Ovary (tissue), 10 donors: ENCODE measurements at places on chromosomes 7 and 10. TPM values are rescaled to one million over a fixed set of nuclear protein-coding genes. Genes with fewer than 3 reads are reported as not detected.

Gene KIAA1217
- 47.1 TPM for total RNA-seq

Gene SPDYE2
- 0.45 TPM for total RNA-seq

Gene STEAP2
- total RNA-seq, result 26.6 TPM

Gene NEUROD6
- not detected for total RNA-seq

Gene ANKRD61
- total RNA-seq, result not detected

Gene MUC3A
- total RNA-seq, result not detected

Gene NKX1-2
- not detected for total RNA-seq

DNA sequence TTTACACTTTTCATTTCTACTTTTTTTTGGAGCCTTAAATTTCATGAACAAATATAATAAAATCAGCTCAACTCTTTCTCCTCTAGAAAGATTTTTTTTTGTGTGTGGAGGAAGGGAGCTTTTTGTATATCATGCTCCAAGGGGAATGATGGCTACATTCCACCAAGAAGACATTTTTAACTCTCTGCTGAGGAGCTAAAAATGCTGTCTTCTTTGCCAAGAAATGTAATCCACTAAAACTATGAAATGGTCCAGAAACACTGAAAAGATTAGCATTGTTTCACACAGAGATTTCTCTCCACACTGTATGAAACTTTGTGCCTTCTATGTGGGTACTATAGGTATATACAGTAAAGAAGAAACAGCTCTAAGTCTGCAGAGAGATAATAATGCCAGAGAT lies 74.1 kb upstream of the ANK3 start:
- DNase-seq, result no peak
- H3K4me3 ChIP-seq, result no peak overlapping the region
- no peak overlapping the region for H3K27ac ChIP-seq
- no peaks in the 10 kb centered on the region for H3K36me3 ChIP-seq
- H3K4me1 ChIP-seq, result no peaks in the 10 kb centered on the region

- no peak overlapping the region for H3K4me3 ChIP-seq
- no peak for DNase-seq
- no peaks in the 10 kb centered on the region for H3K27me3 ChIP-seq
- no peaks in the 10 kb centered on the region for H3K36me3 ChIP-seq
- no peak overlapping the region for H3K27ac ChIP-seq
These were observed 101.0 kb upstream of the IKZF1 start for GRCh38 chr7:50203521-50203920.

DNA sequence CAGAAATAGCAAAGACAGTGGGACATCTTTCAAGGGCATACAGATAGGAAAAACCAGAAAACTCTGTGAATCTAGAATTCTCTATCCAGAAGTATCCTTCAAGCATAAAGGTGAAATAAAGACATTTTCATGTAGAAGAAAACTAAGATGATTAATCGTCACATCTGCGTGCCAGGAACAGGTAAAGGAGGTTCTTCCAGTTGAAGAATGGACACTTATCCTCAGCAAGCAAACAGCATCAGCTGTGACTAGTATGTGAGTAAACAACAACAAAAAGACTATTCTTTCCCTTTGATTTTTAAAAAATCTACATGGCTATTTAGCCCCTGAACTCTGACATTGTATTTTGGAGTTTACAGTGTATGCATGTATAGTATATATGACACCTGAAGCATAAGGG lies 124.9 kb downstream of the LRMDA start:
- H3K27me3 ChIP-seq, result no peaks in the 10 kb centered on the region
- H3K27ac ChIP-seq, result no peak overlapping the region
- H3K4me3 ChIP-seq, result no peak overlapping the region
- no peaks in the 10 kb centered on the region for H3K36me3 ChIP-seq
- DNase-seq, result no peak

GRCh38 chr7:1906087-1906830 lies 236.2 kb downstream of the ELFN1 start:
- H3K36me3 ChIP-seq, result no peaks in the 10 kb centered on the region
- no peak overlapping the region for H3K27ac ChIP-seq
- no peak for DNase-seq

DNA sequence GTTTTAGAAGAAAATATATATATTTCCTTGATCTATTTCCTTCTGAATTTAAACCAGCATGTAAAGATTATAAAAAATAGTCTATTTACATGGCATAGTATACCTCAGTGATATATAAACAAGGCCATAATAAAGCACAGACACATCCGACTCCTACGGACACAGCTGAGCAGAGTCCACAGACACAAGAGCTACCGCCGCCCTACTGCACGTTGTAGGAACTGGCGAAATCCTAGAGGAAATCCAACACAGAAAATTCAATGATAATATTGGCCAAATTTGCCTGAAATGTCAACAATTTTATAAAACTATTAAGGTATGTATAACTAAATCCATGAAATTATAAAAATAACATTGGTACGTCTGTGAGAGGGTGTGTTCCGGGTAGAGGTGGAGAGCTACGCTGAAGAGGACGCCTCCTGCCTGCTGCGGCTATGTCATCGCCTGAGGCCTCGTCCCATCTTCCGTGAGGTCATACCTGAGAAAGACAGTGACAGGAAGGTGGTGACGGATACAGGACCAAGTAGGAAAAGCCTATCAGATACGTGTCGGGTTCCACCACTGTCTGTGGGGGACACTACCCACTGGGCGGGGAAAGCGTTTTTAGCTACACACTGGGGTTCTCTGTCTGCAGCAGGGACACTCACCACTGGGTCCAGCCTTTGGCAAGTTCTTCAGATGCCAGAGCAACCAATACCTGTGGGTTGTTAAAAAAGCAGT lies 29.3 kb upstream of the NCAPG2 start:
- no peak for DNase-seq
- H3K4me3 ChIP-seq, result no peak overlapping the region
- H3K4me1 ChIP-seq, result peaks cover 3% of the 10 kb centered on the region
- H3K36me3 ChIP-seq, result no peaks in the 10 kb centered on the region
- no peak overlapping the region for H3K27ac ChIP-seq

DNA sequence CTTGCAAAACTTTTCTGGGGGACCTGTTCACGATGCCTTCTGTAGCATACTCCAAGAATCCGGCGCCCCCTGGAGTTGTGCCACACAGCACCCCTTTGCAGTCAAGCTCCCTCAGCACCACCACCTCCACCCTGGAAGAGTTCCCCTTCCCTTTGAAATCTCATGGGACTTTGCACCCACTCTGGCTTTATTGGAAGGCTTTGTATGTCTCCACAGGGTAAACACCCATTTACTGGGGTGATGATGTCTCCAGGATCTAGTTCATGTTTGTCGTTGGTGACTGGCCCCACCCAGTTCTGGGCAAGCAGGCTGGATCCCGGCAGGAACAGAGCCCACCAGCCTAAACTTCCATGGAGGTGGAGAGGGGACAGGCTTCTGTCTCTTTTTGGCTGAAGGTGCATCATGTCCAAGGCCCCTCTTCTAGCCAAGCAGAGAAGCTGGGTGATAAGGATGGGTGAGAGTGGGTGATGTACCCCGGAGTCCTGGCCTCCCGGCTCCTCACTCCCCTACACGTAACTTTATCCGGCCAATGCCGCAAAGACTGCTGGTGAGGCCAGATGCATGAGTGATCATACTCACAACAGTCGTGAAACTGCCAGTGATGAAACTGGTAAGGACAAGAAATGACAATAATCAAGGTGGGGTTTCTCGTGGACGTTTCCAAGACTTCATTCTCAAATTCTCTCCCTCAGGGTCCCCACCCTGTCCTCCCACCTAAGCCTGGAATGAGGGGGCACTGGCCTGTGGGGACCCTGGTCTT lies 695 bp upstream of the CLDN4 start:
- H3K27ac ChIP-seq, result no peak overlapping the region
- no peaks in the 10 kb centered on the region for H3K36me3 ChIP-seq
- H3K4me1 ChIP-seq, result peaks cover 9% of the 10 kb centered on the region
- H3K4me3 ChIP-seq, result no peak overlapping the region
- no peaks in the 10 kb centered on the region for H3K27me3 ChIP-seq

DNA sequence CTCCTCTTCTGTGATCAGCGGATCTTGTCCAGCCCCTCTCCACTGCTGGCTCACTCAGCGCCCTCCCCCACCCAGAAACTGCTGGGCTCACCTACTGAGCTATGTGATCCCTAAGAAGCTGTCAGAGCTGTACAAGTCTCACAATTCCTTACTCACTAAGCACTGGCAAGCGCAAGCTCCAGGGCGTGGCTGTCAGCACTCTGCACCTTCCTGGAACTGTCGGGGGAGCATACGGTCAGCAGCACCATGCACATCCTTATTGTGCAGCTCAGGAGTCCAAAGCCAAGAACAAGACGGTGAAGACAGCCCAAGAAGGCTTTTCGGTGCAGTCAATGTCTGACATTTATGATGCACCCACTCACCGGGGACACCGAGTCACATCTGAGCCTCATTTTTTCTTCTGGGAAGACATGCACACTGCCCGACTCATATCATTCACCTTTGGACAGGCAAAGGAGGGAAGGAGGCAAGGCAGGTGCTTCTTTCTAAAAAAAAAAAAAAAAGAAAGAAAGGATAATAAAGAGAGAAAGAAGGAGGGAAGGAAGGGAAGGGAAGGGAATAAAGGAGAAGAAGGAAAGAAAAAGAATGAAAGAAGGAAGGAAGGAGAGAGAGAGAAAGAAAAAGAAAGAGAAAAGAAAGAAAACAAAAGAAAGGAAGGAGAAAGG lies 56.3 kb downstream of the ASB13 start:
- H3K36me3 ChIP-seq, result no peaks in the 10 kb centered on the region
- H3K27ac ChIP-seq, result no peak overlapping the region
- H3K4me3 ChIP-seq, result no peak overlapping the region

- H3K27me3 ChIP-seq, result no peaks in the 10 kb centered on the region
- no peak overlapping the region for H3K4me3 ChIP-seq
- DNase-seq, result no peak
- no peak overlapping the region for H3K27ac ChIP-seq
These were observed 45.2 kb downstream of the LRRC20 start for GRCh38 chr10:70337201-70337651.

DNA sequence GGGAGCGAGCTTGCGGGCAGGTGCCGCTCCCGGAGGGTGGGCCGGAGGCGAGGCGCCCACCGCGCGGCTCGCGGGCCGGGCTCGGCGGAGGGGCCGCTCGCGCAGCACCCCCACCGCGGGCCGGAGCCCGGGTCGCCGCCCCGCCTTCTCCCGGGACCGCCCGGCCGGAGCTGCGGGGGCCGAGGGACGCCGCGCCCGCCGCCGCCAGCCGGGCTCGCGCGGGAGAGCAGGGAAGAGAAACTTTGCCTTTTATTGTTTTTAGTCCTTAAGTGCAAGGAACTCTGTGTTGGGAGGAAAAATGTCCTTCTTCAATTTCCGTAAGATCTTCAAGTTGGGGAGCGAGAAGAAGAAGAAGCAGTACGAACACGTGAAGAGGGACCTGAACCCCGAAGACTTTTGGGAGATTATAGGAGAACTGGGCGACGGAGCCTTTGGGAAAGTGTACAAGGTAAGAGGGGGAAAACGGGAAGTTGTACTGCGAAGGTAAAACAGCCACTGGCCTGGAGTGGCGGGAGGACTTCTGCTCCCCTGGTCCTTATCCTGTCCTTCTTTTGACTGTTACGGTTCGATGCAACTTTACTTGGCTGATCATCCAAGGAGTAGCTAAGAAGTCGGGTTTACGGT lies 620 bp downstream of the SLK start:
- H3K4me3 ChIP-seq, result peak overlapping the region; percentile 93
- H3K27me3 ChIP-seq, result no peaks in the 10 kb centered on the region
- peaks cover 4% of the 10 kb centered on the region for H3K4me1 ChIP-seq
- no peaks in the 10 kb centered on the region for H3K36me3 ChIP-seq

- no peak for DNase-seq
- H3K27me3 ChIP-seq, result no peaks in the 10 kb centered on the region
- peaks cover 4% of the 10 kb centered on the region for H3K4me1 ChIP-seq
- H3K36me3 ChIP-seq, result no peaks in the 10 kb centered on the region
These were observed 94.6 kb downstream of the FANK1 start for GRCh38 chr10:125990974-125991373.

- H3K4me3 ChIP-seq, result no peak overlapping the region
- no peaks in the 10 kb centered on the region for H3K27me3 ChIP-seq
- no peaks in the 10 kb centered on the region for H3K36me3 ChIP-seq
- peaks cover 10% of the 10 kb centered on the region for H3K4me1 ChIP-seq
These were observed 222.4 kb downstream of the RPS24 start for GRCh38 chr10:78255796-78256638.

GRCh38 chr10:88557658-88558057 lies 25.5 kb downstream of the RNLS start:
- no peak for DNase-seq
- H3K27me3 ChIP-seq, result no peaks in the 10 kb centered on the region
- H3K27ac ChIP-seq, result no peak overlapping the region
- H3K4me1 ChIP-seq, result no peaks in the 10 kb centered on the region
- no peak overlapping the region for H3K4me3 ChIP-seq
- no peaks in the 10 kb centered on the region for H3K36me3 ChIP-seq

DNA sequence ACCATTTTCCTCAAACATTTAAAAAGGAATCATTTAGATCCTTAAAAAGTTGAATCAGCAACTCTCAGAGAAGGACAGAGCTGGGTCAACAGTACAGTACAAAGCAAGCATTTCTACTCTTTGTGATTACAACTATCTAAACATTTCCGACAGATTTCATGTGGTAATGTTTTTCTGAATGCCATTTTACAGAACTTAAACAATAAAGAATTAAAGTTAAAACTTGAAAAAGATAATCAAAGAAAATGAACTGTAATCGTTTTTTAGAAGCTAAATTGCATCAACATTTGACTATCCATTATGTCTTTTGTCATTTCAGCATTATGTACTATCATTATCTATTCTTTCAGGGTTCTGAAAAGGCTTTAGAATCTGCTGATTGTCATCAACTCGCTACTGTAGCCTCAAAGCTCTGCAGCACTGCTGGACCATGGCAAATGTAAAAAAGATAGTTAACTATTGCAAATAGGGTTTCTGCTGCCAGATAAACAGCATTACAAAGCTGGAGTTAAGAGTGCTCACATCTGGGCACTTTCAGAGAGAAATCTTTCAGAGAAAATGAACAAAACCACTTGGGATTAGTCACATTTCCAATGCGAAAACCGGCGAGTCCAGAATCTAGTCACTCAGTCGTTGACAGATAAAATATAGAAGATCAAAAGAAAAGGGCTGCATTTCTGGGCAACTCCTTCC lies 160.4 kb upstream of the LAMB4 start:
- DNase-seq, result no peak
- H3K4me1 ChIP-seq, result no peaks in the 10 kb centered on the region
- no peak overlapping the region for H3K27ac ChIP-seq
- no peaks in the 10 kb centered on the region for H3K27me3 ChIP-seq
- no peak overlapping the region for H3K4me3 ChIP-seq
- H3K36me3 ChIP-seq, result no peaks in the 10 kb centered on the region

GRCh38 chr10:126203746-126204145 lies 184.5 kb downstream of the ADAM12 start:
- H3K27ac ChIP-seq, result no peak overlapping the region
- DNase-seq, result no peak
- H3K27me3 ChIP-seq, result no peaks in the 10 kb centered on the region
- H3K4me3 ChIP-seq, result no peak overlapping the region

GRCh38 chr7:91344911-91345310 lies 80.7 kb downstream of the FZD1 start:
- no peak overlapping the region for H3K4me3 ChIP-seq
- no peaks in the 10 kb centered on the region for H3K36me3 ChIP-seq
- no peak for DNase-seq
- peaks cover 2% of the 10 kb centered on the region for H3K4me1 ChIP-seq
